ENCODE measurements at places on chromosomes 16 and 17.
A peak's percentile ranks its signal among the peaks of the same experiment; 100 is the strongest.

DNA sequence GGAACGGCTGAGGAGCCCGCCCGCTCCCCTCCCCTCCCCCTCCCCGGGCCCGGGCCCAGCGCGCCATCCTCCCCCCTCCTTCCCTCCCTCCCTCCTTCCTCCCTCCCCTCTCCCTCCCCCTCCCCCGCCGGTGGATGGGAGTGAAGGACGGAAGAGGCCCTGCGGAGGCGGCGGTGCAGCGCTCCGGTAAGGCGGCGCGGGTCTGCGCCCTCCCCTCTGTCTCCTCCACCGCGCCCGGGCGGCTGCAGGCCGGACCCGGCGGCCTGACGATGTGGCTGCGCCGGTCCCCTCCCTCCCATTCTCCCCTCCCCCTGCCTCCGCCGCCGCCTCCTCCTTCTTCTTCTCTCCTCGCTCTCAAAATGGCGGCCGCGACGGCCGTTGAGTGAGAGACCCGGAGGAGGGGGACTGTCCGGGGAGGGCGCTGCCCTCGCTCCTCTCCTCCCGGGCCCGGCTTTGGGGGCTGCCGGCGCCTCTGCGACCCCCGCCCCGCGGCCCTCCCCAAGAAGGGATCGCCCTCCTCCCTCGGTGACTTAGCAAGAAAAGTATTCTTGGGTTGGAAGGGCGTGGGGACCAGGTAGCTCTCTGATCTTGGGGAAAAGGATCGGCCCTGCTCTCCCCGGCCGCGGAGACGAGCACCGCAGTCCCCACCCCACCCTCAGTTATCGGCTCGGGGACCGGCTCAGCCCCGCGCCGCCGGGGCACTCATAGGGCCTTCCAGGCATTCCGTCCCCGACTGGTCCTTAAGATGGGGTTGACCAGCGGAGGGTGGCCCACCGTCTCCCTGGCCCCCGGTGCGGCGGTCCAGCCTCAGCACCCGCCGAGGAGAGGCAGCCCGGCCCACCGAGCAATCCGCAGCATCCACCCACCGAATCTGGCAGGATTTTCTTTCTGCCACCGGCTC is 617 bp downstream of the PAFAH1B1 start:
- DNase-seq = peak; percentile 86

GRCh38 chr17:60165223-60165622 is 15.4 kb downstream of the CA4 start:
- no peak for DNase-seq

- DNase-seq = no peak
Observed at GRCh38 chr16:35525979-35526590, 2066.7 kb downstream of the TP53TG3F start.

- DNase-seq = no peak
Observed at GRCh38 chr16:27611340-27611739, 61.4 kb downstream of the KATNIP start.

- peak; percentile 20 for DNase-seq
Observed at GRCh38 chr17:57874434-57875289, 24.8 kb upstream of the MRPS23 start.

DNA sequence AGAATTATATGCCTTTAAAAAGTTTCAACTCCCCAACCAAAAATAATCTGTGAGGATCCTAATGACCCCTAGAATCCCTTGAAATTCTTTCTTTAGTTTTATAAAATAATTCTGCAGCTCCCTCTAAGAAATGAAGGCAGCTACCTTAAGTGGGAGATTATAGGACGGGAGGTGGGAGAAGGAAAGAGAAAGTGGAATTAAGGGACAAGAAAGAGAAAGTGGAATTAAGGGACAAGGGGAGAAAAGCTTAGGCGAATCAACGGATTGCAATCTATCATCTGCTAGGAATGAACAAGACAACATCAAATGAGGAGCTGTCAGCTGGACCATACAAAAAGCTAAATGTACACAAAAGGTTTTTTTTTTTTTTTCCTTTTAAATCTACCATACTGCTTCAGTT is 262.0 kb downstream of the ZFHX3 start:
- no peak for DNase-seq

GRCh38 chr17:55648086-55648485 is 74.6 kb downstream of the TMEM100 start:
- DNase-seq = no peak

DNA sequence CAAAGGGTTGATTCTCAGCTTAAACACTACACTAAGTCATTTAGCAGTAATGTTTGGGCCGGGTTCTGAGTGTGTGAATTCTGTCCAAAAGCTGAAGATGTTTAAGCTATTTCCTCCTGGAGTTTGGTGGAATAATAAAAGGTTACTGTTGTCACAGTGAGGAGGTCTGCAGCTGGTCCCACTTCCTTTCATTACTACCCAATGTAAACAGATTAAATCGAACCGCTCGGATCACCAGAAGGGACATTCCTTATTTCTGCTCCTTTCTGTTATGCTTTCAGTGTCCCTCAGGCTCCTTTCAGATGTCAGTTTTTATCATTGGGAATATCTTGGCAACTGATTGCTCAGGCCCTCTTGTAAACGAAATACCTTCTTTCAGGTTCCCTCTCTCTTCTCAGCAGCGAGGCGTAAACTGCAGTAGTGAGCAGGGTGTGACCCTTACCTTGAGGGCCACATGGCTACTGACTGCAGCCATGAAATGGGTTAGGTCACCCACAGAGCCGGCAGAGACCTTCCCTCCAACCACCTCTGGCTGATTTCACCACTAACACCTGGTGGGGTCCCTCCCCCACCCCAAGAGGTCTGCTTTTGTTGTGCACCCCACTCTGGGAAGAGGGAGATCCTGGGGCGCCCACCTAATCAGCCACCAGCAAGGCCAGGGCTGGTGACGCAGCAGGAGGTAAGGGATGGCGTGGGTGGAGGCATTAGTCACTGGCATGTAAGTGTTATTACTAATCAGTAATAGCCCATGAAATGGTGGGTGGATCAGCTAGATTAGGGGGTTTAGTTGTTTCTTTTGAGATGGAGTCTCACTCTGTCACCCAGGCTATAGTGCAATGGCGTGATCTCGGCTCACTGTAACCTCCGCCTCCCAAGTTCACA is 117.6 kb downstream of the VPS53 start:
- no peak for DNase-seq

- no peak for DNase-seq
Observed at GRCh38 chr17:29561554-29562517, 5.0 kb downstream of the ABHD15 start.

DNA sequence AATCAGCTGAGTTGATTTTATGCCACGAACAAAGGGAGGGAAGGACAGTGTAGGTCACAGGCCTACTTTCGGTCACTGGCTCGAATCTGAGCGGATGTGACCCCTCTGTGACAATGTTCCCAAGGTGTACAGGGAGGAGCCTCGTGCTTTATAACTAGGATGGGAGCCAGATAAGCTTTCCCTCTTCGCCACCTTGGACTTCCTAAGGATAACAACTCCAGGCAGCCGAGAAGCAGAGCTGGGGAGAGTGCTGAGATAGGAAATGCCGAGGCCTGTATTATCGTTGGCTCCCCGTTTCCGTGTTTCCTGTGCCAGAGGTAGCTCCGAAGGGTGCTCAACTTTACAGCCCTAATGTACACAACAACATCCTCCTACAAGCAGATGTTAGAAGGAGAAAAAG is 217.8 kb upstream of the IRX3 start:
- no peak for DNase-seq

DNA sequence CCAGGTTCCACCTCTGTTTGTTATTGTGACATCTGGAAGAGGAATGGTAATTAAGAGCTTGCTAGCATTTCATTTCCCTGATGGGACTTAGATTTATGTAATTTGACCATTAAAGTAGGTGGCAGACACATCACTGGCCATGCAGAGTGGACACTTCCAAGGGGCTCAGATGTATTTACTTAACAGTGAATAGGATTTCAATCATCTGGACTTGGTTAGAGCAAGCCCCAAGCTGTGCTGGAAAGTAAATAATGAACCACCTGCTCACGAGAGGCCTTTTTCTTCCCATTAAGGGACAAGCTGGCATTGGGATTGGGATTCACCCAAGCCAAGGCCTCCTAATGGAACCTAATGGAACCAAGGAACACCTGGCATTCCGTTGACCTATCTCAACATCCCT is 395.3 kb downstream of the HS3ST4 start:
- no peak for DNase-seq

- no peak for DNase-seq
Observed at GRCh38 chr17:41667280-41668041, 21.2 kb upstream of the EIF1 start.

DNA sequence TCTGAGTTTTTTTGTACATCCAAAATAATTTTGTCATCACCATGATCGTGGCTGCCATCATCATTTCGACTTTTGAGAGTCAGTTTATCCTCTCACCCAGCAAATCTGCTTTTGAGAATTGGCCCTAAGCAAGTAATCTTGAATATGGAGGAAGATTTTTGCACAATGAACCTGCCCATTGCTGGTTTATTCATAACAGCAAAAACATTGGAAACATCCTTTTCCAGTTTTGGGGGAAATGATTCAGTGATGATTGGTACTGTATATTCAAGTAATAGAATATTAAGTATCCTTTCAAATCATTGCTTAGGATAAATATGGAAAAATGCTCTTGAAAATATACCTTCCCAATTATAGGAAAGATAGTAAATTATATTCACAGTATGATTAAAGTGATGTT is 53.1 kb downstream of the PRKCA start:
- no peak for DNase-seq

DNA sequence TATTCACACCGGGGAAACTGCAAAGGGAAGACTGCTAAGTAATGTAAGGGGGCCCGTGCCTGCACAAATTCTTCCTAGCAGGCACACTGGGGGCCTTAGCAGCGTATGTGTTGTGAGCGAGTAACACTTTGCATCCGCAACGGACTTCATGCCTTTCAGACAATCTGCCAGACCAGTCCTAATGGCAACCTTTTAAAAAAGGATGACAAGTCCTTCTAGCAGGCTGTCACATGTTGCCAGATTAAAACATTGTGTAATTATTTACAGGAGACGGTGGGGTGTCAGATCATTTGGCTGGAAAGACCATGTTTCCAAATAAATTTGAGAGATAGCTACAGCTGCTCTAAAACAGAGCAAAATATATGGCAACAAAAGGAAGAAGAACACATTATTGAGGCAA is 46.1 kb downstream of the CPPED1 start:
- DNase-seq = no peak

DNA sequence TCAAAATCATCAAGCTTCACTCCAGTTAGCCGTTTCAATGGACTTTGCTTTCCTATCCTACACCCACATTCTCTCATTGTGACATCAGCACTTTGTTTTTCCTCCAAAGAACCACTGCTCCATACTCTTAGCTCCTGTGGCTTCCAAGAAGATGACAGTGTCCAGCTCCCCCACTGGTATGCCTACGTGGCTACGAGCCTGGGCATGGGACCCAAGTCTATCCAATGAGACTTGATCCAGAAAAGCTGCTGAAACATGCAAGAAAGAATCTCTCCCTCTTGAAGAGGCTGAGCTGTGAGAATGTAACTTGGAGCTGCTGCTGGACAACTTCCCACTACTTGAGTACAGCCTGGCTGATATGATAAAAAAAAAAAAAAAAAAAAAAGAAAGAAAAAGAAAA is 9.4 kb downstream of the TOX3 start:
- no peak for DNase-seq

- DNase-seq = no peak
Observed at GRCh38 chr17:78057113-78057740, 71.3 kb downstream of the TMC6 start.

GRCh38 chr17:38341035-38341721 is 2.6 kb downstream of the GPR179 start:
- no peak for DNase-seq

DNA sequence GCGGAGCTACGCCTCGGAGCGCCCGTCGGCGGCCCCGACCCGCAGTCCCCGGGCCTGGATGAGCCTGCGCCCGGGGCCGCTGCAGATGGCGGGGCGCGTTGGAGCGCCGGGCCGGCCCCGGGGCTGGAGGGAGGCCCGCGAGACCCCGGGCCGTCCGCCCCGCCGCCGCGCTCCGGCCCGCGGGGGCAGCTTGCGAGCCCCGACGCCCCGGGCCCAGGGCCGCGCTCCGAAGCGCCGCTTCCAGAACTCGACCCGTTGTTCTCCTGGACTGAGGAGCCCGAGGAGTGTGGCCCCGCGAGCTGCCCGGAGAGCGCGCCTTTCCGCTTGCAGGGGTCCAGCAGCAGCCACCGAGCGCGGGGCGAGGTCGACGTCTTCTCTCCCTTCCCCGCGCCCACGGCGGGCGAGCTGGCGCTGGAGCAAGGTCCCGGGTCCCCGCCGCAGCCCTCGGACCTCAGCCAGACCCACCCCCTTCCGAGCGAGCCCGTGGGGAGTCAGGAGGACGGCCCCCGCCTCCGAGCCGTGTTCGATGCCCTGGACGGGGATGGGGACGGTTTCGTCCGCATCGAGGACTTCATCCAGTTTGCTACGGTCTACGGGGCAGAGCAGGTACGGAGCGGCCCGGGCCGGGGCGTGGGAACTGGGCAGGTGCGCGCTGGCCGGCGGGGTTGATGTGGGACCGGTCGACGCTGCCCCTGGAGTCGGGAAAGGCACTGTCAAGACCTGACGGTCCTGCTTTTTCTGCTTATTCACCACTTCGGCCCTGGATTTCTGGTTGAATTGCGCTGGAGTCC is 861 bp downstream of the RAB11FIP3 start:
- DNase-seq = no peak

Data from activated CD4-positive, alpha-beta memory T cell treated with anti-CD3 and anti-CD28 coated beads, Interleukin-2, amount 10 ng/mL, durations not matched to agents 7 days and 5 days (primary cell).